ENCODE measurements at places on chromosomes 4 and X.

GRCh38 chrX:137427816-137428215, 138.1 kb upstream of the ZIC3 start:
- DNase-seq = no peak

GRCh38 chrX:40058719-40059118, 39.0 kb downstream of the BCOR start:
- DNase-seq = no peak

DNA sequence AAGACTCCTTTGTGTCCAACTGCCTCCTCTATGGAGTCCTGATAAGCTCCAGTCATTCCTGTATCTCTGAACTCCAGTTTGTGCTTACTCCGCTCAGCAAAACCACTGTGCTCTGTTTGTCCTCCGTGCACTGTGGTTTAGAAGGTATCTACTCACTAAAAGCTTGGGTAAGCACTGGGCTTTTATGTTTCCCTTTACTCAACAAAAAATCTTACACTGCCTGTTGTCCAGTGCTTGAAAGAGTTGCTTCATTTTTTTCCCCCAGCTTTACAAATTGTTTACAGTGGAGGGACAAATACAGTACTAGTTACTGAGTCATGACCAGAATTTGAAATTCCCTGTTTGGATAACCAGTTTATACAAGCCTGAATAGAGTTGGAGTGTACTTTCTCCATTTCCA, 545.3 kb upstream of the FAT1 start:
- no peak for DNase-seq

DNA sequence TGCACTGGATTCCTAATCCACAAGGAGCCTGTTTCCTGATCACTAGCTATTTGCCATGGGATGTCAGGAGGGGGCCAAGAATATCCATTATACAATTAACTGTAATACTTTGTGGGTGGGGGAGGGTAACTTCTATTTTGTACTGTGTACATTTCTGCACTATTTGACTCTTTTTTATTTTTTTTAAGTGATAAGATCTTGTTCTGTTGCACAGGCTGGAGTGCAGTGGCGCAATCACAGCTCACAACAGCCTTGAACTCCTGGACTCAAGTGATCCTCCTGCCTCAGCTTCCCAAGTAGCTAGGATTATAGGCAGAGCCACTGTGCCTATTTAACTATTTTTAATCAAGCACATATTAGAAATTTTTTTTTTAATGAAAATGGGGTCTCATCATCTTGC, 134.1 kb downstream of the ELOVL6 start:
- no peak for DNase-seq

- DNase-seq = no peak
These were observed 123.9 kb upstream of the NAP1L5 start for GRCh38 chr4:88821522-88821921.

DNA sequence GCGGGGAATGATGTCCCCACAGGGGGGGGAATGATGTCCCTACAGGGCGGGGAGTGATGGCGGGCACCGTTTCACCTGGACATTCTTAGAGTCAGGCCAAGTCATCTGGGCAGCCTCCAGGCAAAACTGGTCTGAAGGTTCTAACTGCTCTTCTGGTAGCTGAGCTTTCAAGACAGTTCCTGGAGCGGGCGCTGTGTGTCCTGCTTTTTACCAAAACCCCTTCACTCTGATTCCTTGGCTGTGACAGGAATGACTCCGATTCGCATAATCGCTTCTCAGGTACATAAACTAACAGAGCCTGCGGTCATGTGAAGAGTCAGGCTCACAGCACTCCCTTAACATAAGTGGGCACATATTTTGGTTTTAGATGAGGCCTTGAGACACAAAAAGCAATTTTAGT, 836.0 kb downstream of the TRIML1 start:
- no peak for DNase-seq

DNA sequence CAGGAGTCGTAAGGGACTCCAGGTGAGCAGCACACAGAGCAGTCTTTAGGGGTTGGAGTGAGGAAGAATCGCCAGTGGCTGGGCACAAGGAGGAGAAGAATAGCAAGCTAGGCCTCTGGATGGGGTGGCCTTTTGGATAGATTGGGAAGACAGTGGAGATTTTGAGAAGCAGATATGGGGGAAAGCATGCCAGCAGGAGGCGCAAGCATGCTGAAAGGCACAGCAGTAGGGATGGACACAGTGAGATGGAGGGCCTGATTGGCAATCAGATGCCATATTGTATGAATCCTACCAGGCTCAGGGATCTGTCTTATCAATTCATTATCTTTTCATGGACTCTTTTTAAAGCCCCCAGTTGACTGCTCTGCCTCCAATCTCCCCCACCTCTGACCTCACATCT, 60.4 kb upstream of the MAGEA4 start:
- DNase-seq = no peak

- DNase-seq = peak; percentile 83
These were observed 17.3 kb upstream of the CWH43 start for GRCh38 chr4:48968814-48969213.

- no peak for DNase-seq
These were observed 95.0 kb downstream of the ARX start for GRCh38 chrX:24920769-24921168.

DNA sequence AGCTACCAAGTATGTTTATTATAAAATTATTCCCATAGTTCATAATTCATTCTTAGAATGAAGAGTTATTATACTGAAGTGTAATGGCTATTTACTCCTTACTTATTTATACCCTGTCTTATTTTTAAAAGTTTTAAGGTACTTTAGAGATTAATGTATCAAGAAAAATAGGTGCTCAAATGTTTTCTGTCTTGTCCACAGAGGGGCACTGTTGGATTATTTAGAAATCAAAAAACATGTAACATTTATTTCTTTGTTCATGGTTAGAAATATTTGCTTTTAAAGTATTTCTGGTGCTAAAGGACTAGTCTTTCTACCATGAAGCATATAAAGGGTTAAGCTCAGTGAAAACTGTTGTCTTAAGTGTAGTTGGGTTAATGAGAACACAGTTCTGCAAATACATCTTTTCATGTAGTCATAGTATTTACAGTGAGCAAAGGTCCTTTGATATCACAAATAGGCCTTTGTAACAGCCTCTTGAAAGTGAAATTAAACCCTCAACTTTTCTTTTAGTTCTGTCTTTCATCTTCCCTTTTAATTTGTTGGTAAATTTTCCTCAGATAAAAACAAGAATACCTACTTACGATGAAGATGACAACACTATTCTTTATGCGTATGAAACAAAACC, 7.7 kb downstream of the SCML1 start:
- no peak for DNase-seq

- no peak for DNase-seq
These were observed 18.0 kb upstream of the MANBA start for GRCh38 chr4:102778720-102779119.

GRCh38 chr4:97073194-97073593, 1070.1 kb downstream of the STPG2 start:
- peak; percentile 56 for DNase-seq

DNA sequence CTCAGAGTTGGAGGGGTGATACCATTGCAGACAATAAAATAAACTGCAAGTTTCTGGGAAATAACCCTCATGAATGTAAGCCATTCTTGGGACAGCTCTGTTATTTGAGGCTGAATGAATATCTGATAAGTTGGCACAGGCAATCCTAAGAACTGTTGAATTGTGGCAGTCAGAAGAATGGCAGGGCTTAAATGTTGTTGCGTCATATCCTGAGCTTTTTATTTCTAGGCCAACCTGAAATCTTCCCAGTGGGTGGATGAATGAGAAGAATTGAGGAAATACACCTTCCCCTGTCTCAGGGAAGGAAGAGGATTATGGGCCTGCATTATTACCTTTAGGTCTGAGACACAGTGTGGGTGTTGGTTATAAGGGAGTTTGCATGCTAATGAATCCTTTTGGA, 64.4 kb upstream of the C4orf54 start:
- DNase-seq = no peak

- DNase-seq = peak; percentile 58
These were observed 76.2 kb upstream of the ESX1 start for GRCh38 chrX:104330966-104331365.

DNA sequence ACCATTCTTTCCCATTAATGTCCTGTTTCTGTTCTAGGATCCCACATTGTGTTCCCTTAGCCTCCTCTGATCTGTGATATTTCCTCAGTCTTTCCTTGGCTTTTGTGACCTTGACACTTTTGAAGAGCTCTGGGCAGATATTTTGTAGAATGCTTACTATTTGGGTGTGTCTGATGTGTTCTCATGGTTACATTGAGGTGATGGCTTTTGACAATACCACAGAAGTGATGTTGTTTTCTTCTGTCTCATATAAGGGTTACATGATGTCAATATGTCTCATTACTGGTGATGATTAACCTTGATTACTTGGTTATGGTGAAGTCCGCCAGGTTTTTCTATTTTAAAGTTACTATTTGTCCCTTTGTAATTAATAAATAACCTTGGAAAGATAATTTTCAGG, 183.7 kb downstream of the SOWAHB start:
- no peak for DNase-seq

DNA sequence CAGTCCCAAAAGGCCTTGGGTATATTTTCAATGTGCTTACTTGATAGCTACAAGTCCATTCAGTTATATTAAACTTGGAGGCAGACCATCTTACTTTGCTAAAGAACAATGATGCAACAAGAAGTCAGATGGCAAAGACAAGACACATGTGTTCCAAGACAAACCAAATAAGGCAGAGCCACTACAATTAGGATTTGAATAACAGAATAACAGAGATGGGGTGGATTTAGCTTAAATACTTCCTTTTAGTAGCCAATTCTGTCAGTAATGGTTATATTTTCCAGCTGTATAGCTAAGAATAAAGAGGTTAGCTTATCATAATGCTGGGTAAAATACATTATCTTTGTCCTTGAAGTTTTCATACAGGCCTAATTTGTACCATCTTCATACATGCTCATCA, 37.7 kb upstream of the FRAS1 start:
- DNase-seq = no peak

DNA sequence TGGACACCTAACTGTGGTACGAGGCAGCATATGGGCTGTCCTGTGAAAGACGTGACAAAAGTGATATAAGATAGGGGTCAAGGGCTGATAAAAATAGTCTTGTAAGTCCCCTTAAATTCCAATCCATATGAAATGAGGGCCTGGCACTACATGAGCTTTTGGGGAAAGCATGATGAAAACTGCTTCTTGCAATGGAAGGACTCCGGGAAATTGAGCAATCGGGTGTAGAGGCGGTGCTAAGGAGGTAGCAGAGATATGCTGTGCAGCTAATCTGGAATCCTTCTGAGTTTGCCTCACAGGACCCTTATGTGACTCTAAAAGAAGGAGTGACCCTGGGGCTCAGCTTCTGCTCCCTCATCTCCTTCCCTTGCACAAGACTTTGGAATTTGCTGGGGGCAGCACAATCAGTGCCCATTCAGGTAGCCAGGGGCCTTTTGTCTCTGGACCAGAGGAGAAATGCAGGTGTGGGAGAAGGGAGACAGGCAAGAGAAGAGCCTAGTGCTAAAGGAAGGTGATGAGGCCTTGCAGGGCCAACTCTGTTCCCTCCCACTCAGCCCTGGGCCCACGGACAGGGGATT, 12.8 kb downstream of the CLDN2 start:
- DNase-seq = peak; percentile 35

DNA sequence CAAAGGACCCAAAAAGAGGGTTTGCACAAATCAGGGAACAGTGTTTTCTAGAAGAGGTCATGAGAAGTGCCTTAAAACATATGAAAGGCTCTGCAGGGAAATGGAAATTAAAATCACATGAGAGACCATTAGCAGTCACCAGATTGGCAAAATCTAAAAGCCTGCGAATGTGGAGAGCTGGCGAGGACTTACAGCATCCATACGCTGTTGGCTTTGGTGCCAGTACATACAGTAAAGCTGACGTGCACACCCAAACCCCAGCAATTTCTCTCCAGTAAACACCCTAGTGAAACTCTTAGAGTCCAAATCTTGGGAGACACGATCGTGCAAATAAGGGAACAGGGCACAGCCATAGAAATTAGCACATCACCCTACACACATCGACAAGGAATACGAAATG, 25.4 kb upstream of the PPP2R2C start:
- DNase-seq = no peak

GRCh38 chrX:70301716-70302115, 11.8 kb downstream of the KIF4A start:
- DNase-seq = no peak

GRCh38 chrX:132480581-132481203, 8.1 kb downstream of the MBNL3 start:
- DNase-seq = no peak

- no peak for DNase-seq
These were observed 86.8 kb upstream of the ETNPPL start for GRCh38 chr4:108849611-108850168.

DNA sequence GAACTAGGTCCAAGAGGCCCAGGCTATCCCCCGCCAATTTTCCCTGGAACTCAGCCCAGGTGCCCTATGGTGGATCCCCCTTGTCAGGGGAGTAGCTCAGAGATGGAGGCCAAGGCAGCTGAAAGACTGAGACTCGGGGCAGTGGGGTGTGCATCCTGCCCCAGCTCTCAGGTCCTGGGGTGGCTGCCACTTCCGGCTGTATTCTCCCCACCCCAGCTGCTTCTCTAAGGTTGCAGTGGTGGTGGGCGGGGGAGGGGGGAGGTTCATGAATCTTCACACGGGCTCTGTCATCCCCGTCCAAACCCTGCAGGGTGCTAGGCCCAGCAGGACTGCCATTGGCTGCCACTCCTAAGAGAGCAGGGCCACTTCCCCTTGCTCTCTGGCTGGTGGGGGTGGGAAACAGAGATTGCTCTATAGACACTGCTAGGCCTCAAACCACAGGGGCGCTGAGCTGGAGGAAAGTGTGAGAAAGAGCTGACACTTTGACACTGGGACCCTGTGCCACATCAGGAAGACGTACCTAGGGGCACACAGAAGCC, 1.5 kb downstream of the SASH3 start:
- no peak for DNase-seq

DNA sequence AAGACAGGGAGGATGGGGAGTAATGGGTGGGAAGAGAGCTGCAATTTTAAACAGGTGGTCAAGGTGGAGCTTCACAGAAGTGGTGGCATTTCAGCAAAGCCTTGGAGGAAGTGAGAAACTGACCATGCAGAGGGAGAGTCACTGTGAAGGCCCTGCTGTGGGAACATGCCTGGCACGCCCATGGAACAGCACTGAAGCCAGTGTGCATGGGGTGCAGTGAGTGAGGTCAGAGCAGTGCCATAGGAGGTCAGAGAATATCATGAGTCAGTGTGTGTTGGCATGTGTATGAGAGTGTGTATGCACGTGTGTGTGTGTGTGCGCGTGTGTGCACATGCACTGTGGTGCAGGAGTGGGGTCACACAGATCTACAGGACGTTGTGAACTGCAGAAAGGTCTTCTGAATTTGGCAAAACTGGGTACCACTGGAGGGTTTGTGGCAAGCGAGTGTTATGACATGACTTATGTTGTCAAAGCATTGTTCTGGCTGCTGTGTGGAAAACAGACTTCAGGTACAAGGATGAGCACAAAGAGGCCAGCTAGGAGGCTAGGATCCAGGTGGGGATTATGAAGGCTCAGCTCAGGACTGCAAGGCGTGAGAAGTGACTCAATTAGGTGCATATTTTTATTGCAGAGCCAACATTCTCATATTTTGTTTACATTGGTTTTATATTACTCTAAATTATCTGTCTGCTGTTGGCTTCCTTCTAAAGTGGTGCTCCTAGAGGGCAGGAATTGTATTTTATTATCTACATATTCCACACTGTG, 34.0 kb downstream of the ZNF827 start:
- no peak for DNase-seq

Measured in RCC 7860 (cell line).